ENCODE measurements at places on chromosomes 4 and X.
A peak's percentile ranks its signal among the peaks of the same experiment; 100 is the strongest.

GRCh38 chrX:142804085-142804484 is 221.6 kb upstream of the SPANXN4 start:
- no peak for DNase-seq

DNA sequence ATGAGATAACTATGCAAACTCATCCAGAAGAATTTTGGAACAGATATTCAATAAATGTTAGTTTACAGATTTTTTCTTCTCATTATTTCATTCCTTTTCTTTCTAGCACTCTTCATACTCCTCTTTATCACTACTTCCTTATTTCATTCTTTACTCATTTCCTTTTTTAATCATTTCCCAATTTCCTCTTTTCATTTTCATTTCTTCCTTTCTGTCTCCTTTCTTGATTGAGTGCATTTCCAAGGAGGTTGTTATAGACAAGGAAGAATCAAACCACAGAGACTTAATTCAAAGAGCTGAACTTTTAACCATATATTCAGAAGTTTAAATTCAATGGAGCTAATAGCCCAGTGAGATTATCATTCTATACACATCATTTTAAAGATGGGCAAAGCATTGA is 600.7 kb downstream of the ARAP2 start:
- DNase-seq = no peak

DNA sequence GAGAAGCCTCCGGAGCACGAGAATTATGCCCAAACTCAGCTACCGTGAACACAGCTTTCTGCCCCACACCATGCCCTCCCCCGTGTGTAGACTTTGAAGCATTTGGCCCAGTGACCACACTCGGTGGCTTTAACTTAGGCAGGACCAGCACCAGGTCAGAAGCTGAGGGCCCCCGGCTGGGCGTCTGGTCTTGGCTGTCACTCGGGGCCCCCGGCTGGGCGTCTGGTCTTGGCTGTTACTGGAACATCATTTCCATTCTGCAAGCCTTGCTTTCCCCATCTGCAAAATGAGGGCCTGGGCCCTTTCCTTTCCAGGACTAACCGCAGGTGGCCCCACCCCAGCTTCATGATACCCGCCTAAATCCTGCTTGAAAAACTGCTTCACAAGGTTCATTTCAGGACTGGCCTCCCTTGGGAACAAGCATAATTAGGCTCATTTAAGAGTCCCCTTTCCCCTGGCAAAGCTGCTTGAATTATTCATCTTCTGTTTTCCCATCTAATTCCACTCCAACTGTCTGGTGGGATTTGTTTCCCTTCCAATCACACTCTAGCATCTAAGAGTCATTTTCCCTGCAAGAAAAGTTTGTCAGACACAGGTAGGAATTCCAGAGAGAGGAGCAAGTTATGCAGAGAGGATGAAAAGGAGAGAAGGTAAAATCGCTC is 82.5 kb downstream of the WFS1 start:
- DNase-seq = no peak

- peak; percentile 25 for DNase-seq
Observed at GRCh38 chrX:71128915-71129765, 10.7 kb downstream of the MED12 start.

- no peak for DNase-seq
Observed at GRCh38 chrX:23066588-23067281, 67.0 kb downstream of the DDX53 start.

DNA sequence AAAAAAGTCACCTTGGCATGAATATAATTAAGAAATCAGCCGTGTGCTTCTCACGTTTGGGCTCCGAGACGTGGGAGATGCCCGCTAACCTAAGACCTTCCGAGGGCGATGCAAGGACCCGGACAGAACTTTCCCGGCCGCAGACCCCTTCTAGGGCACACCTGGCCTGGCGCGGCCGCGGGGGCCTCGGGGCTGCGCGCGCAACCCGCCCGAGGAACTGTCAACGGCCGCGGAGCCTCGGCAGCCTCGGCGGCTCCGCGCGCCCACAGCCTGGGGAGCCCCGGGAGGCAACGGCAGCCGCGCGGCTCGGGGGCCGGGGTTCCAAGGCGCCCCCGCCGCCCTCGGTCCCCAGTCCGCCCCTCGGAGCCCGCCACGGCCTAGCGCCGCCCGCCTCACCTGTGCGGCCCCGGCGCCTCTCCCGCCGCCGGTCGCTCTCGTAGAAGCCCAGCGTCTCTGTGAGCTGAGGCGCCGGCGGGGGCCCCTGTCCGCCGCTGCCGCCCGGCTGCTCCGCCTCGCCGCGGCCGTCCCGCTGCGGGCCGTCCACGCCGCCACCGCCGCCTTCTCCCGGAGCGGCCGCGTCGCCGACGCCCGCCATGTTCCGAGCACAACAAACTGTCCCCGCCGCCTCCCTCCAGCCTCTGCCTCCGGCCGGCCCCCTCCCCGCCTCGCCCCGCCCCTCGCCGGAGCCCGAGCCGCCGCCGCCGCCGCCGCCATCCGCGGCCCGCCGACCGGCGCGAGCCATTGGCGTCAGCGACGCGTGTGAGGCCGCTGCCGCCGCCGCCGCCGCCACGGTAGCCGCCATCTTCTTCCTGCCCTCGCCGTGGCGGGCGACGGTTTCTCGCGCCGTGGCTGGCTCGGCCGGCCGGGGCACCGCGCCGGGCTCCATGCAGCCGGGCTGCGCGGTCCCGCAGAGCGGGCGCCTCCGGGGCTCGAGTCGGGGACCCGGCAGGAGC is at the start of gene TAPT1:
Gene TAPT1 (minus strand): TSS at position 609 of the 953 bp plus-strand sequence. CDS start 14 bp downstream, at position 595.
- DNase-seq = peak; percentile 63

All from amygdala (tissue), 56 donors.